ENCODE measurements at places on chromosomes 7 and 10.

DNA sequence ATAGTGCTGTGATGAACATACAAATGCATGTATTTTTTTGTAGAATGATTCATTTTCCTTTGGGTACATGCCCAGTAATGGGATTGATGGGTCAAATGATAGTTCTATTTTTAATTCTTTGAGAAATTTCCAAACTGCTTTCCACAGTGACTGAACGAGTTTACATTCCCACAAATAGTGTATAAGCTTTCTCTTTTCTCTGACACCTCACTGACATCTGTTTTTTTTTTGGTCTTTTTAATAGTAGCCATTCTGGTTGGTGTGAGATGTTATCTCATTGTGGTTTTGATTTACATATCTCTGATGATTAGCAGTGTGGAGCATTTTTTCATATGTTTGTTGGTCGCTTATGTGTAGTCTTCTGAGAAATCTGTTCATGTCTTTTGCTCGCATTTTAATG, 195.0 kb upstream of the AGK start:
- no peak for DNase-seq

- no peak for DNase-seq
Observed at GRCh38 chr10:17443707-17444387, 10.5 kb downstream of the ST8SIA6 start.

DNA sequence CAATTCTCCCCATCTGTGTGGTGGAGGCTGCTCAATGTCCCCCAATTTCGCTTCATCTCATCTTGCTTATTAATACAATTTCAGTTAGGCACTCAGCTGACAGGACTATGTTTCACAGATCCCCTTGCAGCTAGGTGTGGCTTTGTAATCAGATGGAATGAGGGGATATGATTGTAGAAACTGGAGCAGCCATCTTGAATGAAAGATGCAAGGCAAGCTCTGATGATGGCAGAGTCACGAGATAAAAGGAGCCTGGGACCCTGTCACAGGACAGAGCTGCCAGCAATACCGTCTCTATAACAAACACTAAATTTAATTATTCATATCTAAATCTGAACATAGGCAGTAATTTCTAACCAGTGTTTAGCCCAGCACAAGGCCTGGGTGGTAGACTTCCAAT, 991 bp upstream of the DLD start:
- no peak for DNase-seq

GRCh38 chr10:2284071-2284470, 546.7 kb upstream of the ADARB2 start:
- no peak for DNase-seq

DNA sequence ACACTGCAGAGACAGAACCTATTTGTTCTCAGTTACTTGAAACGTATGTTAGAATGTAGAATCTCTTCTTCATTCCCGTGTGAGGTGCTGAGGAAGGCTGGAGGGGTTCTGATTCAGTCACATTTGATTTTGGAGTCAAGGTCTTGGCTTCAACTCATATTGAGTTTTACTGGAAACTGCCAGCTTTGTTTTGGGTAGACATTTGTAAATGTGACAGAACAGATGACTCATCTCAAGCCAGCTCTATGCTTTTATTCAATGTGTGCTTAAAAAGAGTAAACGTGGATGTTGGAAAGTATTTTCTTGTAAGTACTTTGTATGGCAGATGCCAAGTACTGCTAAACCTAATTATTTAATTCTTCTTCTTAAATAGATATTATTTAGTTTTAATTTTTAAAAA, 780.8 kb upstream of the C7orf33 start:
- no peak for DNase-seq

DNA sequence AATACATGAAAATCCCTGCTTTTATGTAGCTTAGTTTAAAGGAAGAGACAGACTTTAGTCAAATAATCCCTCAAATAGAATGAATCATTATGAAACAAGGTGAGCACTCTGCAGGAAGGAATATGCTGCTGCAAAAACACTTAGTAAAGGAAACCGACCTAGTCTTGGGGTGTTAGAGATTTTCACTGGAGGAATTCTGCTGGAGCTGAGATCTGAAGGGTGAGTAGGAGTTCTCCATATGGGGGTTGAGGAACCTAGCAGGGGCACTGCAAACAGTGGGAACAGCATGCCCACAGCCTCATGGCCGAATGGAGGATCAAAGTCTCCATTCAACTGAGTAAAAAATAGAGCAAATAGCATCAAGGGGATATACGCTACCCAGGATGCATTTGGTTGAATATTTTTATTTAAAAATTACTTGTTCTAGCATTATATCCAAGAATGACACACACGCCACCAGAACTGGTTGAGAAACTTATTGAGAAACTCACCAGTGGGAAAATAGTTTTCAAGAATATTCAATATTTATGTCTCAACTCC, 3.5 kb downstream of the ITIH2 start:
- no peak for DNase-seq

Measured in activated naive CD8-positive, alpha-beta T cell treated with anti-CD3 and anti-CD28 coated beads, Interleukin-2, amount 50 U/mL, for 16 hours (primary cell).